GM13977 (cell line): ENCODE measurements at places on chromosomes 5 and 9.

GRCh38 chr5:92424785-92425426 lies 1041.8 kb upstream of the ARRDC3 start:
- DNase-seq = no peak

GRCh38 chr9:80644044-80644443 lies 1045.3 kb downstream of the TLE1 start:
- no peak for DNase-seq

DNA sequence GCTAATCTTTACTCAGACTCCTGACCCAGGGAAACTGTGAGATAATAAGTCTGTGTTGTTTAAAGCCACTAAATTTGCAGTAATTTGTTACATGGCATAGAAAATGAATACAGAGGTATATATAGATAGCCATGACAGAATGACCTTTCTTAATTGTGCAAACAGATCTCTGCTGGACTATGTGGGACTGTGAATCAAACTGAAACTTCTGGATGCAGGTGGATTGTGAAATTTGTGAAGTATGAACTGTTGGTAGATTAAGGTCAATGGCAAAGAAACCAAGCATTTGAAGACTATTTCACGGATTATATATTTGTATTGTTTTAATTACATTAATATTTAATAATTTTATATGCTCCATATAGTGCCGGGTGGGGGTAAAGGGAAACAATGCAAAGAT lies 52.2 kb upstream of the GPR151 start:
- DNase-seq = no peak

- DNase-seq = no peak
Measured at GRCh38 chr9:26597542-26598149, 295.0 kb downstream of the CAAP1 start.

- DNase-seq = no peak
Measured at GRCh38 chr5:93158841-93159240, 422.2 kb downstream of the NR2F1-AS1 start.

DNA sequence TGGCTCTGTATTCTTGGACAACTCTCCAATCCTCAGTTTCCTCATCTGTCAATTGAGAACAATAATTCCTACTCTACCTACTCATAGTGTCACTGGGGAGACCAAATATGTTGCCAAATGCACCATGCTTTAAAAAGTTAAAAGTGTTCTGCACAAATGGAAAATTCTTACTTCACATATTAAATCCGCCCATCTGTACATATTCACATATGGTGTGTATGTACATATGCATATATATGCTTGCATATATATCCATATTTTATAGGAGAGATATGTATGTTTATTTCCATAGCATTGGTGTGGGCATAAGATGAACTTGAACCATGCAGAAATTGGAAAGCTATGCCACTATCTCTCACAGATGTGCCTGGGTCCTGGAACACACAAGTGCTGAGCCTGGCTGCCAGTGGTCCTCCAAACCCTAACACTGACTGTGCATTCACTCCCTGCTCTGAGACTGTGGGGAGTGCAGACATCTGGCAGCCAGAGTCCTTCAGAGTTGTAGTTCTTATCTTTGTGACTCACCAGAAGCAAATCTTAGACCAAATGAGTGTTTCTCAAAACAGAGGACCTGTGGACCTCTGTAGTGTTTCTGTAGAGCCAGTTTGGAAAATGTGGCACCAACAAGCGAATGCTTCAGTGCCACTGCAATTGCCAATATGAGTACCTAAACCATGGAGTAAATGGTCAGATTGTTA lies 168.7 kb downstream of the GRIA1 start:
- DNase-seq = no peak

DNA sequence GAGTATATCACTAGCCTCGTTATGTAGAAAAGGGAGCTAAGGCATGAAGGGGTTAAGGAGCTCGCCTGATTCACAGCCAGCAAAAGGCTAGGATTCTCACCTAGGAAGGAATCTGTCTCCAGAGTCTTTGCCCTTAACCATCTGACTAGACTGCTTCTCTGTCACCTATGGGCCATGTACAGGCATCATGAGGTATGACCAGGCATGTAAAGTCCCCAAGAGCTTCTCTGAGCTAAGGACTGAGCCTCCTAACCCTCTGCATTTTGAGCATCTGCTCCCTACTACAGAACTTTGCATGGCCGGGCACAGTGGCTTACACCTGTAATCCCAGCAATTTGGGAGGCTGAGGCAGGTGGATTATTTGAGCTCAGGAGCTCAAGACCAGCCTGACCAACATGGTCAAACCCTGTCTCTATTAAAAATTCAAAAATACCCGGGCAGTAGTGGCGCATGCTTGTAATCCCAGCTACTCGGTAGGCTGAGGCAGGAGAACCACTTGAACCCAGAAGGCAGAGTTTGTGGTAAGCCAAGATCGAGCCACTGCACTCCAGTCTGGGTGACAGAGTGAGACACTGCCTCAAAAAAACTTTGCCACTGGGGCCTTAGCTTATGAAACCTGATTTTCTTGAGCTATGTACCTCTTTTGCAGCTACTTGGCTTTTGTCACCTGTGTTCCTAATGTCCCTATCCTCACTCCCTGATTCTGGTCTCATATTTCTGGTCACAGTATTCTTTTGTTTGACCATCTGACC lies 33.2 kb upstream of the IL7R start:
- no peak for DNase-seq

DNA sequence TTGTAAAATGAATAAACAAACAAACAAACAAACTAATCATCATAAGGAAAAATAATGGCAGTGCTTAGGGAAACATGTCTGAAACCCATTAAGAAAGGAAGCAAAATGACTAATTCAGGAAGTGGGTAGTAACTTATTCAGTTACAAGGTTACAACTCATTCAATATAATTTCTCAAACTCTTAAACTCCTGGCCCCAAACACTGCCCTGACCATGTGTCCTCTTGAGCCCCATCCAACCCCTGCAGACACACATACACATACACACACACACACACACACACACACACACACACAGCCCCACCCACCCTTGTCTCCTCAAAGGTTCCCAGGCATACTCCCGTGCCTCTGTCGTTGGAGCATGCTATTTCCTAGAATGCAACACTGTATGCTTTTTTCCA lies 193.9 kb downstream of the SEC61B start:
- DNase-seq = no peak
